ENCODE measurements at places on chromosomes 16 and 17.
A peak's percentile ranks its signal among the peaks of the same experiment; 100 is the strongest.

GRCh38 chr16:3007059-3007956 is 5.4 kb upstream of the CLDN9 start:
- DNase-seq: no peak

GRCh38 chr17:38925263-38925995 is at the start of gene LASP1NB:
Gene LASP1NB (plus strand): TSS chr17:38925614.
- DNase-seq: no peak

GRCh38 chr17:70242781-70243437 is 73.6 kb downstream of the KCNJ2 start:
- no peak for DNase-seq

- no peak for DNase-seq
Observed at GRCh38 chr17:4759776-4760236, 11.9 kb upstream of the TM4SF5 start.

DNA sequence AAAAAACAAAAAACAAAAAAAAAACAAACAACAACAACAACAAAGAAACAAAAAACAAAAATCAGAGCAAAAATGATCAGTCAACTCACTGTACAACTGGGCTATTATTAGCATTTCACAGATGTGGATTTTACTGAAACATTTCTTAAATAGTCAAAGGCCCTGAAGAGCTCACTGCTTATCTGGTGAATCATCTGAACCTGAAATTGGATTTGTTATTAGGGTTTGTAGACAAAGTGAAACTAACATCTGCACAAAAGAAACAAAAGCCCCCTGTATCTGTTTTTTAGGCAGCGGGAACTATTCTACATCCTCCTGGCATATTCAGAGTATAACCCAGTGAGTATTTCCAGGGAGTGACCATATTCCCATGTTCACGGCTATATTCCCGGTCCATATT is 32.6 kb upstream of the KSR1 start:
- no peak for DNase-seq

GRCh38 chr16:81987706-81988105 is 23.6 kb downstream of the SDR42E1 start:
- DNase-seq: no peak

DNA sequence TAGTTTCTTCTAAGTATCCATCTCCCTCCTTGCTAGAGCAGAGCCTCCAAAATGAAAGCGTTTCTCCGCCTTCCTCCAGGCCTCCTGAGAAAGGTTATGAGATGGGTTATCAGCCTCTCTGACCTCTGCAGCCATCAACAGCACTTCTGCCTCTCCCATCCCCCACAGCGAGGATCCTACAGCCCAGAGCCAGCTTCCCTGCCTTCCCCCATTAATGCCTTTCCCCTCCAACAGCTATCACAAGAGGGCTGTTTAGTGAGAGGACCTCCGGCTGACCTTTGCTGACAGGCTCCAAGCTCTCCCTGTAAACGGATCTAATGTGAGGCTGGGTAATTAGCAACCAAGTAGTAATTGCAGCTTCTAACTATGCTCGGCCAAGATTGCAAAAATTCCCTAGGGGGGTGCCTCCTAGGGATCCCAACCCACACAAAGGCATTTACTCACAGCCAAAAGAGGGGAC is 55.8 kb downstream of the ZFHX3 start:
- peak; percentile 52 for DNase-seq

- no peak for DNase-seq
Observed at GRCh38 chr17:80918731-80919130, 72.9 kb upstream of the CHMP6 start.

- DNase-seq: no peak
Observed at GRCh38 chr17:14593956-14594355, 293.1 kb downstream of the HS3ST3B1 start.

DNA sequence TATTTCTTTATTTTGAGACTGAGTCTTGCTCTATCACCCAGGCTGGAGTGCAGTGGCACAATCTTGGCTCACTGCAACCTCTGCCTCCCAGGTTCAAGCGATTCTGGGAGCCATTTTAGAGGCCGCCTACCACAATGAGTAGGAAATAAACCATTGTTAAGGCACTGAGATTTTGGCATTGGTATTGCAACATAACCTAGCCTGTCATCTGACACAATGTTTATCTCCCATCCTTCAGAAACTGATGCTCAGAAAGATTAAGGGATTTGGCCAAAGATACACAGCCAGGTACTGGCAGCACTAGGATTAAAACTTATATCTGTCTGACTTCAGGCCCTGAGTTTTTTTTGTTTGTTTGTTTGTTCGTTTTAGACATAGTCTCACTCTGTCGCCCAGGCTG is 8.0 kb upstream of the COPS3 start:
- DNase-seq: no peak

DNA sequence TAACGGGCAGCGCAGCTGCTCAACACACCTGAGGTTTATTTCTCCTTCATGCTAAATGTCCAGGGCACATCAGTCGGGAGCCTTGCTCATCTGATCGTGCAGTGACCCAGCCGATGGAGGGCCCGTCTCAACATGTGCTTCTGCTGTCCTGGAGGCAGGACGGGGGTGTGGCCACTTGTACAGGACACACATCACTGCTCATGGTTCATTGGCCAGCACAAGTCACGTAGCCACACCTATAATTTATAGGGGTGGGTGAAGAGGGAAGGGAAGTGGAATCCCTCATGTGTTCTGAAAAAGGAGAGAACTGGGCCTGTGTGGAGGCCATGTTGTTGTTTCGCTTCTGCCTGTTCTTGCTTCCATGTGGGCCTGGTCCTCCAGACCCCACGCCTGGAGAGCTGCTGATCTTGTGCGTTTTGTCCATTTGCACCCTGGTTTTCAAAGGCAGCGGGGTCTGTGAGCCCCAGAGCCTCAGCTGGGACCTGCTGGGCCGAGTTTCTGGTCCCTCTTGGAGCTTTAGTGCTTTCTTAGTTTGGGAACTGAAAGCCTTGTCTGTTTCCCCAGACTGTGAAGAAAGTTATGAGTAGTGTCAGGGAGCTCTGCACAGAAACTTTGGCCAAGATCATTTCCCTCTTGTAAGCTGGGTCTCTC is 60.5 kb downstream of the CMIP start:
- DNase-seq: no peak

GRCh38 chr17:78746263-78746948 is 35.7 kb downstream of the CYTH1 start:
- no peak for DNase-seq

DNA sequence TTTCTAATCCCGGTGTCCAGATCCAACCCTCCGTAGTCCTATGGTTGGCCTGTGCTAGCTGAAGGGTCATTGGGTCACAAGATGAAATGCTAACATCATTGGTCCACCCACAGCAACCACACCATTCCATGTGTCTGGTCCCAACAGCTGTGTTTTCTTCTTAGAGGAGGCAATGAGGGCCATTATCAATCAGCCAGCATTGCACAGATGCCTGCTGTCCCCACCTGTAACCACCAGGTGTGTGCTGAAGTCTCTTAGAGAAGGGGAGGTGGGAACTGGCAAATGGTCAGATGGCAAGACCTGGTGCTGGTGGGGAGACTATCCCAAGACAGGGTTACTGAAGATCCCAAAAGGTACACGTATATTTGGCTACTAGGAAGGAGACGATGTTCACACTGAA is 37.4 kb downstream of the HIC1 start:
- DNase-seq: peak; percentile 12

DNA sequence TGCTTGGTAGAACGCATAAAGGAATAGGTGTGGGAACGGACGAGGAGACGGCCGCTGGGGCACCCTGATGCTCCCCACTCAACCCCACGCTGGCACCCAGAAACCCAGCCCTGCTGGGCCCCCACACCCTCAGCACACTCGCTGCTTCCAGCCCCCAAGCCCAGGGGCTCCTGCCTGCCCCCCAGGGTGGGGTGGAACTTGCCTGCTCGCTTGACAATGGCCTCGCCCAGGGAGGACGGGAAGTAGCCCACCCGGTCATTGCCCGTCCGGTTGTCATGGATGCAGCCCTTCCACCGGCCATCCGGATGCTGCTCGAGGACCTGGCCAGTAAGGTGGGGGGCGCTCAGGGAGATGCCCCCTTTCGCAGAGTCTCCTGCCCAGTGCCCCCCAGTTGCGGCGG is 9.9 kb downstream of the CASKIN1 start:
- no peak for DNase-seq

- DNase-seq: no peak
Observed at GRCh38 chr17:49629447-49629846, 48.5 kb downstream of the SPOP start.

DNA sequence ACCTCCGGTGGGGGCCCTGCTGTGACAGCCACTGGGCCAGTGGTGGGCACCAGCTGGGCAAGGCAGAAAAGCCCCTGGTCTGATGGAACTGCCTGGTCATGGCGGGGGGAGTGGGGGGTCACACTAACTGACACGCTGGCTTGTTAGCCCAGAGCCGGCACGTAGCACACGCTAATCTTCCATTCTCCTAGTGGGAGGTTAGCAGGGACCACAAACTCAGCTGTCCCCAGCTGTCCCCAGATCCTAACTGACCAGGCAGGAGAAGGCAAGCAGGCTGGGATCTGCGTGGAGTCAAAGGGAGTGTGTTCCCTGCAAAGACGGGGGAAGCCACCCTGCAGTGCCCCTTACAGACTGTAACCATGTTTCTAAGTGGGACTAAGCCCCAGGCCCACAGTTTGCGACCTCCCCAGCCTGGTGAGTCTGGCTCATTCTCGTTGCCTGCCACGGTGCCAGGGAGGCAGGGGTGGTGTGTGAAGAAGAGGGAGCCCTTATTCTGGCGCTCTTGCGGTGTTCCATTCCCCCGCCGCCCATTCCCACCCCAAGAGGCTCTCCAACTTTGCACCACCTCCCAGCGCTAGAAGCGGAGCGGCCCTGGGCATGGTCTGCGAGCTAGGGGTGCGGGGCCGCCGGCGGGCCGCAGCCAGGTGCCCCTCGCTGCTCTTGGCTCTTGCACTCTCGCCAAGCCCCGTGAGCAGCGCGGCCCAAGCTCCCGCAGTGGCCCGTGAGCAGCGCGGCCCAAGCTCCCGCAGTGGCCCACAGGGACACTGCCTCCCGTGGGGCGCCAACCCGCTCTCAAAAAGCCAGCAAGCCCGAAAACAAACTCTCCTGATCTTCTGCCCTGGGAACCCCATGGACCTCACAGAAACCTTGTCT is 12.1 kb upstream of the ZNF423 start:
- DNase-seq: no peak

DNA sequence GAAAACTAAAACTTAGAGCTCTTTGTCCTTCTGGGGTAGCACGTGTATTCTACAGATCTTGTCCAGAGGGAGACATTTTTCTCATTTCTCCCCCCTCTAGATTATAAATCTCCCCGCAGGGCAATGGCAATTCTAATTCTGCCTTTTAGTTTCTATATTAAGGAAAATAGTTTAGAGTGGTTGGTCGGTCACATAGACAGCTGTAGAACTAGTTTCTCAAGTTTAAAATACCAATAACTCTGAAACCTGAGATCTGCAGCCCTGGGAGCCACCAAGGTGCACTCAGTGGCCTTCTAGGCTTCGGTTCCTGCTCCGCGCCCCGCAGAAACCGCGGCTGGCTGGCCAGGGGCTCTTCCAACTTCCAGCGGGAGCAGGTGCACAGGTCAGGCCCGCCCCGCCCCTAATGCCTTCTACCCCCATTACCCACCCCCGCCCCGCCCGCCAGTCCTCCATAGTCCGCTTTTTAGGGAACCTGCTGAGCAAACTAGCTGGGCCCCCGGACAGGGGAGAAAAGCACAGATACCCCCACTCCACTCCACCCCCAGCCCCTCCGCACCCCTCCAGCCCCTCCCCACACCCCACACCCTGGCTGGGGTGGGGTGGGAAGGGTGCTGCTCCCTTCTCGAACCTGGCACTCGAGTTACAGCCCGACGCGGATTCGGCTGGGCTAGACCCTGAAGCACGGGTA is 431 bp downstream of the SLFN11 start:
- DNase-seq: no peak

DNA sequence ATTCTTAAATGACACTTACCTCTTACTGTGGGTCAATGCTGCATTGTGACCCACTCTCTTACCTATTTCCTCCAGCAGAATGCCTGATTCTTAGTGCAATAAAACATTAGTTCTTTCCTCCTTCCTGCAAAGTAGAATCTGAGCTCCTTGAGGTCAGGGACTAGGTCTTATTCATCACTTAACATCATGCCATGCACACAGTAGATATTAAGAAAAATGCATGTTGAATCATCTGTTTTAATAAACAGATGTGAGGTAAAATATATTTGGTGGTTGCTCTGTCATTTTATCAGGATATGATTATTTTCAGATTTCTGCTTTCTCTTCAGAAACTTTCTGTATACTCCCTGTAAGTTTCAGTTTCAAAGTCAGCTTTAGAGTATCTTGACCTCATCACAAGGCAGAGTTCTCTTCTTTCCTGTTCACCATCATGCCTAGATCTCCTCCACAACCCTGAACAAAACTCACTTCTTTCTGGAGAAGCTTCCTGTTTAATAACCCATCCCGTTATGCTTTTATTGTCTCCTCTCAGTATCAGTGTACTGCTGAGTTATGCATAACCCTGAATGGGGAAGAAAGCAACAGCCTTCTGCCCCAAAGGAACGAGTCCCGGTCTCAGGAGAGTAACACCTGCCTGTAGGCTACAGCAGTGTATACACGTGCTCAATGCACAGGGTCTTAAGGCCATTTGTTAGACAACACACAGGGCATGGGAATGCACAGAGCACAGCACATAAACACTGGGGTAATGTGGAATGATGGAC is 30.3 kb upstream of the SUPT4H1 start:
- no peak for DNase-seq

- DNase-seq: peak; percentile 47
Observed at GRCh38 chr17:8237175-8237574, 10.7 kb downstream of the CTC1 start.

Measured in NCI-H69 (cell line).